ENCODE measurements at places on chromosomes 7 and 10. TPM values are rescaled to one million over a fixed set of nuclear protein-coding genes. Genes with fewer than 3 reads are reported as not detected.

GRCh38 chr7:121395494-121395960 is 581 bp downstream of the FAM3C start:
- DNase-seq = no peak

Gene RALA
- total RNA-seq = 122 TPM

DNA sequence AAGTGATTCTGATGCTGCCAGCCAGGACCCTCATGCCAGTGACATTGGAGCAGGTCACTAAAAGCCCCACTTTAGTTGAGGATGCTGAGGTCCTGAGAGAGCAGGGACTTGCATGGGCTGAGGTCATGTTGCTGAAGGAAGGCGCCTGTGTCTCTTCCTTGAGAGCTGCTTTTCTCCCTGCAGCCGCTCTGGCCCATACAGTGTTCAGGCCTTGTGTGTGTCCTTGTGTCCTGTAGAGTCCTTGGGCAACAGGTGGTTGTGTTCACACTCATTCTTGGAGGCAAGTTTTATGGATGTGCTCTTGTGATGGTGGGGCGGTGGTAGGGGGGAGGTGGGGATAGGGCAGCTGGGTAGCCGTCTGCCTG is 33.3 kb downstream of the TSPAN14 start:
- DNase-seq = no peak

Gene PLXNA4
- total RNA-seq = 12.5 TPM

DNA sequence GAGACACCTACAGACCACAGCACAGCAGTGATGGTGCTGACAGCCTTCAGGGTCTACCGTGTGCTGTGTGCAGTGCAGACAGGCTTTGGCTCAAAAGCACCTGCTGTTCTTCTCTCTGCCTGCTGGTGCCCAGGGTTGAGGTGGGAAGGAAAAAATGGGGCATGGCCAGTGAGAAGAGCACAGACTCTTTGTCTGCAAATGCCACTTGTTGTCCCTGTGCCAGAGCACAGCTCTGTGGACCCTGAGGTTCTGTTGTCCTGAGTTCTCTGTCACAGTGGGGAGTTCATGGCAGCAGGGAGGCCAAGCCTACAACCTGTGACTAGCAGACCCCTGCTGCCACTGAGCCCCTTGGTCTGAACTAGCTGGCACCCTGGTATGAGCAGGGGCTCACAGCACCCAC is 376.7 kb downstream of the GLRX3 start:
- DNase-seq = no peak

DNA sequence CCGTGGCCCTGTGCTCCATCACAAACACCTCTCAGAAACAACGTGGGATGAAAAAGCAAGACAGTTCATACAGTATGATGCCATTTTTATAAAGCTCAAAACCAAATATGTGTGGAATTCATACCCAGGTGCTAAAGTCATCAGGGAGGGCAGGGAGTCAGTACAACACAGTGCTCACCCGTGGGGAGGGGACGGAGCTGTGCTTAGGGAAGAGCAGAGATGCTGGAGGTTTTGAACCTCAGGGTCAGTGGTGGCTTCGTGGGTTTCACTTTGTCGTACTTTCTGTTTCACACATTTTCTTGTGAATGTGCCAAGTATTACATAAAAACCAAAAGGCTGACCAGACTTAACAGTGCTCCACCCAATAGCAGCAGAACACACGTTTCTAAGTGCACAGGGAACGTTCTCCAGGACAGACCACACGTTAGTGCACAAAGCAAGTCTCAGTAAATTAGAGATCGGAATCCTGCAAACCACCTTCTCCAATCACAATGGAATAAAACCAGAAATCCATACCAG is 21.2 kb downstream of the ZMIZ2 start:
- DNase-seq = no peak

DNA sequence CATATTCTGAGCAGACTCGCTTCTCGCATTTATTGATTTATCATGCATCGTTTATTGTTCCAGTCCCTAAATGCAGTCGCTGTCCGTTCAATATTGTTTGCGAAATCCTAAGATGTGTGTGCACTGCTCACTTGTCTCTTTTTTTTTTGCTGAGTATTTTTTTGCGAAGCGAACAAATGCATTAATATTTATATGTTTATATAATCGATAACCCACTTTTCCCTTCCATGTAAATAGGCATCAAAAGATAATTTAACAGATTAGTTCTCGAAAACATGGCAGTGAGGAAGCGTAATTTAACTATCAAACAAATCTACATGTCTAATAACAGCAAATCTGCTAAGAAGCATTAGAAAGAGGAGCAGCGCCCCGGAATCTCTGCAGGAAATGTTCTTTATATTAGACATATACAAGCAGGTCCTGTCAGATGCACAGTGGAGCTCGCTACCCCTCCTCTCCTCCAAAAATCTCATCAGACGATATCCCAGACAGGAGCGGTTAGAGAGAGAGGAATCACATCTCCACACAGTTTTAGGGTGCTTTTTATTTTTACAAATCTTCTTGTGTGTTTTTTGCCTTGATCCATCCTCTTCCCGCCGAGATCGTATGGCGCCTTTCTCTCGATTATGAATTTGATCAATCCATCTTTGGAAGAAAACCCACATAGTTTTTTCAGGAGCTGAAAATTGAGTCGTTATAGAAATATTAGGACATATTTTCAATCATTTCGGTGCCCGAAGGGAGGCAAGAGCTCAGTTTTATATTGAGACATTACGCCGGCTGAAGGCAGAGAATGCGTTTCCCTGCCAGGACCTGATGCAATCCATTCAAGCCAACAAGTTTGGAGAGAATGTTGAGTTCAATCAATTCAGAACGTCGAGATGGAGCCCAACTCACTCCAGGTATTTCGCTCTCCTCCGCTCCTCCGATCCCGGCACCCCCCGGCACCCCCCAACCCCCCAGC is at the start of gene ARID5B:
TSS of gene ARID5B (plus strand) at position 871 of the 964 bp plus-strand sequence. CDS start at position 882, 11 bp downstream.
- DNase-seq = no peak
